Activated naive CD4-positive, alpha-beta T cell treated with anti-CD3 and anti-CD28 coated beads, Interleukin-2, amount 10 ng/mL, durations not matched to agents 5 hours and 36 hours (primary cell): ENCODE measurements at places on chromosomes 5 and 9. TPM values are rescaled to one million over a fixed set of nuclear protein-coding genes. Genes with fewer than 3 reads are reported as not detected.

ADAMTS16 gene
- not detected for total RNA-seq

RASEF gene
- 0.08 TPM for total RNA-seq

PTGER4 gene
- 46.9 TPM for total RNA-seq

CDX1 gene
- total RNA-seq = not detected

CNTFR gene
- not detected for total RNA-seq

GABRA6 gene
- total RNA-seq = not detected

PCDHA10 gene
- not detected for total RNA-seq

IL31RA gene
- total RNA-seq = not detected

DMRTA1 gene
- not detected for total RNA-seq

DOLPP1 gene
- total RNA-seq = 16.4 TPM

CSF1R gene
- total RNA-seq = not detected

ALDH7A1 gene
- 1.2 TPM for total RNA-seq

PCDHGA5 gene
- not detected for total RNA-seq

IFNA2 gene
- not detected for total RNA-seq

PCDHA9 gene
- total RNA-seq = not detected

MCIDAS gene
- not detected for total RNA-seq

KCTD16 gene
- not detected for total RNA-seq

PLAC8L1 gene
- 0.39 TPM for total RNA-seq

TAF11L3 gene
- not detected for total RNA-seq

FBN2 gene
- not detected for total RNA-seq

RIMOC1 gene
- total RNA-seq = 26.4 TPM

QRFP gene
- not detected for total RNA-seq

TAS2R1 gene
- total RNA-seq = not detected

PPP3R2 gene
- not detected for total RNA-seq

ENC1 gene
- total RNA-seq = 1.2 TPM

MARCOL gene
- not detected for total RNA-seq

MAP1B gene
- not detected for total RNA-seq

GMCL2 gene
- not detected for total RNA-seq

LCN15 gene
- not detected for total RNA-seq

PCDHGA12 gene
- not detected for total RNA-seq

IFNE gene
- not detected for total RNA-seq

ADAMTS6 gene
- total RNA-seq = 2.2 TPM

NCS1 gene
- 0.28 TPM for total RNA-seq

ABLIM3 gene
- not detected for total RNA-seq

FRMD3 gene
- 1.0 TPM for total RNA-seq

TMEM215 gene
- total RNA-seq = not detected

SHISAL2B gene
- not detected for total RNA-seq

HK3 gene
- total RNA-seq = not detected

FOXI1 gene
- total RNA-seq = not detected

HTR4 gene
- not detected for total RNA-seq

ANKDD1B gene
- not detected for total RNA-seq

SLC34A1 gene
- 0.38 TPM for total RNA-seq

CDH10 gene
- total RNA-seq = not detected

CACNA1B gene
- not detected for total RNA-seq

TAF1L gene
- total RNA-seq = 0.02 TPM

CTNND2 gene
- not detected for total RNA-seq

PCDHGC4 gene
- not detected for total RNA-seq

TXNDC8 gene
- total RNA-seq = not detected

PCDHA1 gene
- total RNA-seq = not detected

MYORG gene
- 3.8 TPM for total RNA-seq

STPG3 gene
- total RNA-seq = not detected

RNF180 gene
- total RNA-seq = not detected

DPP7 gene
- 289 TPM for total RNA-seq

ZNF879 gene
- total RNA-seq = 7.3 TPM

C9 gene
- total RNA-seq = not detected

CTSV gene
- 0.67 TPM for total RNA-seq

THG1L gene
- total RNA-seq = 12.0 TPM

SPOCK1 gene
- not detected for total RNA-seq

KLF4 gene
- total RNA-seq = not detected
